ENCODE measurements at places on chromosomes 5 and 9.
A peak's percentile ranks its signal among the peaks of the same experiment; 100 is the strongest.

DNA sequence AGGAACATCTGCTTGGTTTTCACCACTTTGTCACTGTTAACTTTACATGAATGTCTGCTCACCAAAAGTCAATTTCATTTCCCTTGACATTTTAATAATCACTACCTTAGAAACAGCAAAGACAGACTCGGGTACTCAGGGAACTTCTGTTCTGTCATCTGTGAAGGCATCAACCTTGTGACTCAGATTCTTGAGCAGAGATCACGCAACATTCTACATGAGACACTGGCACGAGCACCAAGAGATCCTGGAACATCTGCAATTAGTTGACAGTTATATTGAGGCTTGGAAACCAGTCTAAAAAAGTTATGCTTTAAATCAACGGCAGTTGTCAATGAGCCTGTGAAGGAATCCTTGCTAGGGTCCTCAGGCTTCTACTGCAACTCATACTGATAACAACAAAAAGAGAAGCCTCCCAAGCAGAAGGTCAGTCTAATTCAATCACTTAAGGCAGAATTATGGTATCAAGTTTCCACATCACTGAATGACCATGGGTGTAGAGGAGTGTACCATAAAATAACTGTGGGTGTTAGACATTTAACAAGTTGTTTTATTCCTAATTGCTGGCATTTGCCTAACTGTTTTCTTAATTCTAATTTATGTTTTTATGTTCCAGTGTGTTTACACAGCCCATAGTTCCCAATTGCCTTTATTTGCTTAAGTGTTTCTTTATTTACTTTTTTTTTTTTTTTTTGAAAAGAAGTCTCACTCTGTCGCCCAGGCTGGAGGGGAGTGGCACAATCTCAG is 3.3 kb upstream of the PBX3 start:
- DNase-seq: no peak

DNA sequence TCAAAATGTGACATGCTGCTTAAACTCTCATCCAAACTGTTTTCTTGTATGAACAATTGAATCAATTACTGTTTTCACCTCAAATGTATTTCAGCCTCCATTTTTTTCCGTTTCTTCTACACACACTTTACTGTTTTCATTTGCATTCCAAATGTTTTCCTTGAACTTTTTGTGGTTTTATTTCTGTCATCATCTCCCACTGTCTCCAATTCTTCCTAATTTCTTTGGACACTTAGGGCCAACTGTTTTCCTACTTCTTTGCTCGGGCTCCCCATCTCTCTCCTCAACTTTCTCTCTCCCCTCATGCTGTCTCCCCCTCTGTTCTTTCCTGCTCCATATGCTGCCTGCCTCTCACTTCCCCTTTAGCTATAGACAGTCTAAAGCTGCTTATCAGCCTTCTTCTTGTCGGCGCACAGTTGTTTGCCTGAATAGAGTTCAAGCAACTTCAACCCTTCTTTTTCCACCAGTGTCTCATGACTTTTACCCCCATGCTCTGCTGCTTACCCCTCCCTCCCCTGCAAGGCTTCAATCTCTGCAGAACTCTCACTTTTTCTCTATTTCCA is 443.4 kb downstream of the DTWD2 start:
- DNase-seq: no peak

DNA sequence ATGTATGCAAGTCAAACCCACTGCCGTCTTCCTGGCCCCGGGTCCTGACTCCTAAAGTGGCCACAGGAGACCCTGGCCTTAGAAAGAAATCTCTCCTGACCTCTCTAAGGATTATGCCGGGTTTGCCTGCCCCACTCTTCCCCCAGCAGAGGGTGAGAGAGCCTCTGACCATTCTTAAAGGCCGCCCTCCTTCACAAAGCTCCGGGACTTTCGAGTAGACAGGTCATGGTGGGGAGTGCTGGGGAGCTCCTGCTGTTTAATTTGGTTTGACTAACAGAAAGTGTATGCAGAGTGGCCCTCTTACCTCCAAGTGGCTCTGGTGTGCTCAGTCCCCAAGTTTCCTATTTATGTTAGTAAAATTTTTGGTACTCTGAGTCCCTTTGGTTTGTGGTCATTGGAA is 111.8 kb downstream of the LRRC70 start:
- no peak for DNase-seq

DNA sequence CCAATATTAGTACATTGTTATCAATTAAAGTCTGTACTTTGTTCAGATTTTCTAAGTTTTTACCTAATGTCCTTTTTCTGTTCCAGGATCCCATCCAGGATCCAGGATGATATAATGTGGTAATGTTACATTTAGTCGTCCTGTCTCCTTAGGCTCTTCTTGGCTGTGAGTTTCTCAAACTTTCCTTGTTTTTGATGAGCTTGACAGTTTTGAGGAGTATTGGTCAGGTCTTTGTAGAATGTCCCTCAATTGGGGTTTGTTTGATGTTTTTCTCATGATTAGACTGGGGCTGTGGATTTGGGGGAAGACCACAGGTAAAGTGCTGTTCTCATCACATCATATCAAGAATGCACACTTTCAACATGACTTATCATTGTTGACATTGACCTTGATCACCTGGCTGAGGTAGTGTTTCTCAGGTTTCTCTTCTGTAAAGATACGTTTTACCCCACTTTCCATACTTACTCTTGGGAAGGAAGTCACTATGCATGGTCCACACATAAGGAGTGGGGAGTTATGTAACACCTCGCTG is 9.6 kb downstream of the NDFIP1 start:
- no peak for DNase-seq

- no peak for DNase-seq
These were observed 437.1 kb downstream of the PRR16 start for GRCh38 chr5:120901199-120901598.

- peak; percentile 46 for DNase-seq
These were observed 586 bp downstream of the TXN start for GRCh38 chr9:110255463-110256379.

DNA sequence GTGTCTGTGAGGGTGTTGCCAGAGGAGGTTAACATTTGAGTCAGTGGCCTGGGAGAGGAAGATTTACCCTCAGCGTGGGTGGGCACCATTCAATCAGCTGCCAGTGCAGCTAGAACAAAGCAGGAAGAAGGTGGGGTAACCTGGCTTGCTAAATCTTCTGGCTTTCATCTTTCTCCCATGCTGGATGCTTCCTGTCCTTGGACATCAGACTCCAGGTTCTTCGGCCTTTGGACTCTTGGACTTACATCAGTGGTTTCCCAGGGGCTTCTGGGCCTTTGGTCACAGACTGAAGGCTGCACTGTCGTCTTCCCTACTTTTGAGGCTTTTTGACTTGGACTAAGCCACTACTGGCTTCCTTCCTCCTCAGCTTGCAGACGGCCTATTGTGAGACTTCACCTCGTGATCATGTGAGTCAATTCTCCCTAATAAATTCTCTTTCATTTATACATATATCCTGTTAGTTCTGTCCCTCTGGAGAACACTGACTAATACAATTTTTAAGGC is 38.1 kb downstream of the PBX3 start:
- peak; percentile 6 for DNase-seq

DNA sequence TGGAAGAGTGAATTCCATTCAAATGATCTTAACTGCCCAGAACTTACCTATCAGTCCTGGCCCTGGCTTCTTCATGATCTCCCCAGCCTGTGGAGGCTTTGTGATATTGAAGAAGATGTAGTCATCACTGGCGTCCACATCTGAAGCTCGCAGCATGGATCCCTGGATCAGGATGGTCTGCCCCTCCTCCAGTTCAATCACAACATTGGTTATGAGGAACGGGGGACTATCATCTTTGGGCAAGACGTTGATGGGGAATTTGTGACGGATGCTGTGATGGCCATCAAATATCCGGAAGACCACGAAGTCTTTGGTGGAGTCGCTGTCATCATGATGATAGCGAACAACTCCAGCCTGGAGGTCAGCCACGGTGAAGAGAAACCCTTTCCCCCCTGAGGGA is 68.0 kb downstream of the FREM1 start:
- no peak for DNase-seq

DNA sequence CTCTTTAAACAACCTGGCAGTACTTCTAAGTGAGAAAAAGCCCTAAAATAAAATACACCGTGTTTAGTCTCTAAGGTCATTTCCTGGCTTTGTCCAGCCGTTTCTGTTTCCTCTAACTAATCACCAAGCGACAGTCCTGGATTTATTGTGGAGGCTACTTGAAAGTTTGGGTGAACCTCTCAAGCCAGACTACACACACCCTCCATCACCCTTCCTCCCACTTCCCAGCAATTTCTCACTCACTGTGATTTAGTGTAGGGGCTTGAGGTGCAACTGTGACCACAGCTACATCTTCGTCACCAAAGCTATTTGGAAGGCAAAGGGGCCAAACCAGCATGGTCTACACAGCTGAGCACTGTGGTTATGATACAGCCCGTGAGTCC is 240.0 kb upstream of the SLC24A2 start:
- DNase-seq: no peak

- DNase-seq: peak; percentile 1
These were observed 146.2 kb upstream of the GPR151 start for GRCh38 chr5:146662229-146662628.

GRCh38 chr5:154077696-154078095 is 38.9 kb downstream of the MFAP3 start:
- no peak for DNase-seq

GRCh38 chr5:43195670-43196265 is 3.7 kb downstream of the NIM1K start:
- no peak for DNase-seq

GRCh38 chr9:124725068-124725452 is 46.1 kb downstream of the NR6A1 start:
- no peak for DNase-seq

DNA sequence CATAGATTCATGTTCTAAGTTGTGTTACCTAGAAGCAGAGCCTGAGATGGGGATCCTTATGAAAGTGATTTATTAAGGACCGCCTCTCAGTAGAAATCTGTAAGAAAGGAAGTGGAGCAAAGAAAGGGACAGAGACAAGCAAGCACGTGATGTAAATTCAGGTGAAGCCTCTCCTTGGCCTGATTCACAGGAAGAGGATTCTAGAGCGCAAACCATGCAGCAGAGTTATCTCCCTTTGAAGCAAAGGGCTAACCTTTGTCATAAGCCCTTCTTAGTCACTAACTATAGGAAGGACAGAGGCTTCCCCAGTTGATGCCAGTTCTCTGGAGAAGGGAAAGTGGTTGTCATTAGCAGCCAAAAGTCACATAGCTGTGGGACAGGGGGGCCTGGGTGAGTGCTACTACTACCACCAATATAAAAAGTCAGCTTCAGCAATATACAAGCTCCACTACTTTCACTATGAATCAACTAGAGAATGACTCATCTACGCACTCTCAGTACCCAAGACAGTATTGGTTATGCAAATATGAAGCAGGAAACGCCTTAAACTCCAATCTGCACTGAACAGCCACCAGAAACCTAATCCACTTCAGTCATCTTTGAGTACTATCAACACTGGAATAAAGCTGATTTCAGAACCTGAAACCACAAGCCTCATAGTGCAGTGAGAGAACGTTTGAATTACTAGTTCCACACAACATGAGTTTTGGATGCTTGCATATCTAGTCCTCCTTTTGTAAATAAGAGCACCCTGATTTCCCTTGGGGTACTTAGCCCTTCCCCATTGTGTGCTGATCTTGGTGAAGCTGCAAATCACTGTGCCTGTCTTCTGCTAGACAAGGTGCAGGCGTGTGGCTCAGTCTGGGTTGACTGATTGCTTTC is 162.7 kb downstream of the ZNF608 start:
- DNase-seq: no peak

DNA sequence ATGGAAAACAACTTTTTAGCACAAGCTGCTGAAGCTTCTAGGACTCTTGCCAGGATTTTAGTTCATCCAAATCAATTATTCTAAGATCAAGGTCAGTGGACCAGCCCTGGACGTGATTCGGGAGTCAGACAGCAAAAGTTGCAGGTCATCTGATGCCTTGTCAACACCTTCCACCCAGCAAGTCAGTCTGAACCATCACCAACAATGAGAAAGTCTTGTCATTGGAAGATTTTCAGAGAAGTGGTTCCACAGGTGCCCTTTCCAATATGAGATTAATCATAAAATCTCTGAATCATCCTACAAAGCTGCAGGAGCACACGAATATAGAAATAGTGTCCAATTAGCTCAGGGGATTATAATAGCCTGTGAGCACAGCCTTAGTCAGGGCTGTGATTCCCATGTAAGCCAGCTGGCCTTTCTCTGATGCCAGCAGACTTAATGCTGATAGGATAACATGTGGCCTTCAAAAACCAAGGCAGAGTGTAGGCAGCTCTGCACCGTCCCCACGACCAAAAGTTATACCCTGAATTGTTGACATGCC is 445.0 kb upstream of the TRPC7 start:
- DNase-seq: no peak

- DNase-seq: no peak
These were observed 48.0 kb upstream of the ASTN2 start for GRCh38 chr9:117462861-117463260.

GRCh38 chr5:87570366-87570765 is 157.6 kb upstream of the CCNH start:
- DNase-seq: no peak

- DNase-seq: no peak
These were observed 157.6 kb upstream of the IRX2 start for GRCh38 chr5:2909035-2909434.
